CD4-positive, CD25-positive, alpha-beta regulatory T cell (primary cell): ENCODE measurements at places on chromosomes 1 and 21. TPM values are rescaled to one million over a fixed set of nuclear protein-coding genes. Genes with fewer than 3 reads are reported as not detected.

- DNase-seq: no peak
- no peak overlapping the region for H3K27ac ChIP-seq
- no peaks in the 10 kb centered on the region for H3K4me1 ChIP-seq
- no peaks in the 10 kb centered on the region for H3K27me3 ChIP-seq
These were observed 356.3 kb upstream of the PRMT6 start for GRCh38 chr1:106700211-106700610.

GRCh38 chr1:110155878-110156522 lies 5.7 kb downstream of the SLC6A17 start:
- no peaks in the 10 kb centered on the region for H3K36me3 ChIP-seq
- H3K27me3 ChIP-seq: peaks cover 25% of the 10 kb centered on the region
- H3K4me3 ChIP-seq: no peak overlapping the region

- peaks cover 3% of the 10 kb centered on the region for H3K27me3 ChIP-seq
- no peaks in the 10 kb centered on the region for H3K36me3 ChIP-seq
- no peak for DNase-seq
- H3K4me3 ChIP-seq: no peak overlapping the region
- H3K4me1 ChIP-seq: no peaks in the 10 kb centered on the region
These were observed 39.6 kb upstream of the GRIK3 start for GRCh38 chr1:37073854-37074379.

DNA sequence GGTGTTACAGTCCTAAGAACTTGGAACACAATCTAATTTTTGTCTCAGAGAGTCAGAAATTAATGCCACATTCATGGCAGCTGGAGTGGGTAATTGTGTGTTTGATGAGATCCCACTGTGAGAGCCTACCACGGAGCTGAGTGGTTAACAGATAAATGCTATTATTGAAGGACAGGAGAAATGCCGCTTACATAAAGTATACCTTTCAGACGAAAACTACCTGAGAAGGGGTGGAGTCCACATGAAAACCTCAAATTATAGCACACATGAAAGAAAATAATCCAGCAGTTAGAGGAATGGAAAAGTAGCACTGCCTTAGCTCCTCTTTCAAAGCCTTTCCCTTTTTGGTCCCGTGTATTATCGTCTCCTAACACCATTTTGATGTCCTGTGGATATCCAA lies 133.0 kb downstream of the BACH1 start:
- H3K4me3 ChIP-seq: no peak overlapping the region
- DNase-seq: no peak
- no peak overlapping the region for H3K27ac ChIP-seq
- no peaks in the 10 kb centered on the region for H3K27me3 ChIP-seq
- peaks cover 17% of the 10 kb centered on the region for H3K4me1 ChIP-seq

DNA sequence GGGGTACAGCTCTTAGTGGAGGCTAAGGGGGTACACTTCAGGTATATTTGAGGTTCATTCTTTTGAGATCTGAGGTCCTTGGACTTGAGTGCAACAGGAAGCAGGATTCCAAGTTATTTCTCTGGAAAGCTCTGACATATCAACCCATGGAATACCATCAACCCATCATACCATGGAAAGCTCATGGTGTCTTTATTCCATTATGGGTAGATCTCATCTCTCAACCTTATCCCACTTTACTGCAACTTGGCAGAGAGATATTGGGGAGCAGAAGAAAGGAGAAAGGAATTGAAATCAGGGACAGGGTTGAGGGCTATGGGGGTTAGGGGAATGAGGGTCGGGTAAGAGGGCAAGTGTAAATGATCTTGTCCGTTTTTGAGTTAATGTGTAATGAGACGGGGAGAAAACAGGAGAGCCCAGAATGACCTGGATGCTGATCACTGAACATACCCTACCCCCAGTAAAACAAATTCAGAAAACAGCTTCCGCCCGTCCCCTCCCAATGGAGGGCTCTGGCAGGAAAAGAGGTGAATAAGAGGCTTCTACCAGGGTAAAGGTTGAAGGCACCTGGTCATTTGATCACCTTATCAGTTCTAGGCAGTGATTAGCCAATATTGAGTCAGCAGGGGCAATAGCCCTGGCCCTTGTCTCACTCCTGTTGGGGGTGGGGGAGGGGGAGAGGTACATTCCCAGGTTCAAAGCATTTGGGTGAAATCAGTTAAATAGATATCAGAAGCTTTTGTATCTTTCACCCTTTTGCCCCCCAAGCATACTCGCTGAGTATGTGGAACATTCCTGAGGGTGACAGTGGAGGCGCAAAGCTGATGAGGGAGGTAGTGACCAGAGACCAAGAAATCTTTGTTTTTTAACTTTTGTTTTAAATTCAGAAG lies 622 bp upstream of the APOA2 start:
- DNase-seq: no peak
- peaks cover 40% of the 10 kb centered on the region for H3K4me1 ChIP-seq
- H3K36me3 ChIP-seq: peaks cover 6% of the 10 kb centered on the region
- H3K27ac ChIP-seq: peak overlapping the region; percentile 10
- no peaks in the 10 kb centered on the region for H3K27me3 ChIP-seq
- H3K4me3 ChIP-seq: no peak overlapping the region

GRCh38 chr1:234962340-234962989 lies 166.2 kb downstream of the TOMM20 start:
- no peaks in the 10 kb centered on the region for H3K36me3 ChIP-seq
- H3K4me1 ChIP-seq: peaks cover 50% of the 10 kb centered on the region
- peak overlapping the region; percentile 73 for H3K4me3 ChIP-seq
- H3K27me3 ChIP-seq: no peaks in the 10 kb centered on the region
- no peak for DNase-seq

DNA sequence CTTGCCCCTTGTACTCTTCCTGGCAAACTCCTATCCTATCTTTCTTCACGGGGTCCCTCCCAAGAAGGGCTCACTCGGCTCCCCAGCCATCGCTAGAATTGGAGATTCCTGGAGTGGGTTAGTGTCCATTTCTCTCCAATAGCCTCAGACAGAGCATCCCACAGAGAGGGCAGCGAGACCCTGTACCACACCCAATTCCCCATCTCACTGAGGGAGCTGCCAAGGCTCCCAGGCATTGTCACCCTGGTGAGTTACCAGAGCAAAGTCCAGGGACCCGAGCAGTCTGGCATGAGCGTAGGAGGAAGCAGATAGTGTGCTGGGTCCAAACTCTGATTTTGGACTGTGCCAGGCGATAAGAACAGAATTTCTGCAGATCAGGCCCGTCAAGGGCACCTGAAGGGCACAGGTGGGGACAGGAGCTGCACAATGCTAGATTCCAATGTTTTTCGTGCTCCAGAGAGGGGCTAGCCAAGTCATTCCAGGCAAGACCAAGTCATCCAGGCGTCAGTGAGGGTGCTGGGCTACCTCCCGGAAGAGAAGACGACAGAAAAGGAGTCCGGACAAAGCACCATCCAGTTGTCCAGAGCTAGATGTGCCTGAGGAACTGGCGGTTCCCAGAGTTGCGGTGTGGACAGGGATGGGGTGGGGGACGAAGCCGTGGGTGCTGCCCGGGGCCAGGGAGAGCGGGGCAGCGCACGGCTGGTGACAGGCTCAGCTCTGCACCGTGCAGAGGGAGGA lies 15.3 kb downstream of the AKR7A3 start:
- no peaks in the 10 kb centered on the region for H3K4me1 ChIP-seq
- H3K27me3 ChIP-seq: peaks cover 2% of the 10 kb centered on the region
- DNase-seq: no peak
- H3K36me3 ChIP-seq: no peaks in the 10 kb centered on the region
- no peak overlapping the region for H3K4me3 ChIP-seq

DNA sequence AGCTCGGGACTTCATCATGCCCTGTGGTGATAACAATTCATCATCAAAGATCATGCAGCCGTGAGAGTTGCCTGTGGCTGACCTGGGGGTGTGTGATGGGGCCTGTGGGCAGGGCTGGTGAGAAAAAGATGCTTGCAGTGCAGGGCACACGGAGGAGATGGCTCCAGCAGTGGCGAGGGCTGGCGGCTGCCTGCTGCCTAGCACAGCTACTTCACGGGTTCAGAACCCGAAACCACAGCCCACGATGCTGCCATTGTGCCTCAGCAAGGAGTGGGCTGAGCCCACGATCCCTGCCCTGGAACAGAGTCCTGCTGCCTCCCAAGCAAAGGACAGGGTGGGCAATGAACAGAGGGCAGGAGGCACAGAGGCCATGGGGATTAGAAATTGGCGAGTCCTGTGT lies 631 bp upstream of the KRTAP10-9 start:
- no peak overlapping the region for H3K27ac ChIP-seq
- peaks cover 17% of the 10 kb centered on the region for H3K4me1 ChIP-seq
- H3K36me3 ChIP-seq: no peaks in the 10 kb centered on the region
- H3K27me3 ChIP-seq: no peaks in the 10 kb centered on the region
- H3K4me3 ChIP-seq: no peak overlapping the region

Gene CDK18
- total RNA-seq: 0.49 TPM

Gene NVL
- total RNA-seq: 40.2 TPM

Gene CELA3A
- not detected for total RNA-seq

Gene GJA8
- total RNA-seq: not detected

Gene TIAM1
- 142 TPM for total RNA-seq

Gene OR2T29
- total RNA-seq: not detected

Gene AKNAD1
- not detected for total RNA-seq

Gene LCE1D
- not detected for total RNA-seq
